ENCODE measurements at places on chromosomes 3 and 15. TPM values are rescaled to one million over a fixed set of nuclear protein-coding genes. Genes with fewer than 3 reads are reported as not detected.

Gene CX3CR1
- polyA plus RNA-seq = not detected

Gene CACNA2D2
- polyA plus RNA-seq = 1.1 TPM

Gene PRICKLE2
- polyA plus RNA-seq = 1.1 TPM

Gene COL6A5
- polyA plus RNA-seq = not detected

Gene TM6SF1
- polyA plus RNA-seq = 0.12 TPM

GRCh38 chr3:136818769-136819391, at the start of gene SLC35G2:
TSS of gene SLC35G2 (plus strand) at chr3:136819126. CDS start at chr3:136854461, 35,335 bp downstream.
- peak; percentile 87 for DNase-seq

DNA sequence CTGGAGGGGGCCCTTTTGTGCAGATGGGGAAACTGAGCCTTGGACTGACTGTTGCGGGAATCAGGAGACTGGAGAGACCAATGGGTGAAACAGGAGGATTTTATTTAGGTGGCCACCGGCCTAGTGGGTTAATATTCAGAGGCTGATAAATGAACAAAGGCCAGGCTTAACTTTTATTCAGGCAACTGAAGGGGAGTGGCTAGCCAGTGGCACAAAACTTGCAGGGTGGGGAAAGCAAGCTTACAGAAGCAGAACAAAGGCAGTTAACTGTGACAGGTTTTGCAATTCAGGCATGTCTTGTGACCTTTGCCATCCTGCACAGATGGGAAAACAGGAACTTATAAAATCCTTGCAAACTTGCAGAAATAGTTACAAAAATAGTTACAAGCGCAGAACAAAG, 24.9 kb upstream of the ACAD9 start:
- no peak for DNase-seq

DNA sequence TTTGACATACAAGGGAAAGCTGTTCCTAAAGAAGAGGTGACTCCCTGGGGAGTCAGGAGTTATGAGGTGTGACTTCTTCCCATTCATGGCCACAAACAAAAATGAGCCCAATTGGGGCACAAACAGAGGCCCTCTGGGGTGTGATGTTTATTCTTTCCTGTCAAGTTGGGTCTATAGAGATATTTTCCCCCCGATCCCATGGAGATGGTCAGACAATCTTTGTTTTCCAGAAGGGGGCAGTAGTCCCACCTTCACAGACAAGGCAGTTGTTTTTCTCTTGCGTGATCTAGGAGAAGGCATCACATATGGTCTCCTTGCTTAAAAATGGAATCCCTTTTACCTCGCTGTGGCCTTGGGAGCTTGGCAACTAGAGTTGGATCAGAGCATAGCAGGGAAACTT, 110.3 kb downstream of the MFSD1 start:
- no peak for DNase-seq

All from SK-N-SH (cell line).